ENCODE measurements at places on chromosomes 12 and 14. TPM values are rescaled to one million over a fixed set of nuclear protein-coding genes. Genes with fewer than 3 reads are reported as not detected.

- no peaks in the 10 kb centered on the region for H3K4me1 ChIP-seq
- no peak overlapping the region for H3K27ac ChIP-seq
- no peaks in the 10 kb centered on the region for H3K27me3 ChIP-seq
- H3K4me3 ChIP-seq, result no peak overlapping the region
- H3K36me3 ChIP-seq, result no peaks in the 10 kb centered on the region
- no peak for DNase-seq
These were observed 196.8 kb downstream of the RAD51B start for GRCh38 chr14:68016255-68016914.

- H3K36me3 ChIP-seq, result no peaks in the 10 kb centered on the region
- H3K27me3 ChIP-seq, result no peaks in the 10 kb centered on the region
- H3K4me3 ChIP-seq, result no peak overlapping the region
- H3K4me1 ChIP-seq, result no peaks in the 10 kb centered on the region
- no peak overlapping the region for H3K27ac ChIP-seq
These were observed 1865.6 kb upstream of the FLRT2 start for GRCh38 chr14:83664389-83664788.

DNA sequence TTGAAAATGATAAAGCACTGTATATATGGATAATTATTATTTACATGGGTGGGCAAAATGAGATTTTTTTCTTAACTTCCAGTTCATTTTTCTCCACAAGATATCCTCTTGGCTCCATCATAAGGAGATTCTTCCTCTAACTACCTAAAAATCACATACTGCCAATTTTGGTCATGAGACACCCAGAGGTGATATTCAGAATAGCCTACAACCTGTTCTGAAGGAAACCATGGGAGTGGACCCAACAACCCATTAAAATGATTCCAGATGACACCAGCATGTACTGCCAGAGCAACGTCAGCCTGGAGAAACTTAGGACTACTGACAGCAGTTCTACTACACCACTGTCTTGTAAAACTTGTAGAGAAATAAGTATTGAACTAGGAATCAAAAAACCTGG lies 136.3 kb upstream of the TMPO start:
- H3K4me3 ChIP-seq, result no peak overlapping the region
- H3K4me1 ChIP-seq, result no peaks in the 10 kb centered on the region
- no peak overlapping the region for H3K27ac ChIP-seq
- no peaks in the 10 kb centered on the region for H3K27me3 ChIP-seq

DNA sequence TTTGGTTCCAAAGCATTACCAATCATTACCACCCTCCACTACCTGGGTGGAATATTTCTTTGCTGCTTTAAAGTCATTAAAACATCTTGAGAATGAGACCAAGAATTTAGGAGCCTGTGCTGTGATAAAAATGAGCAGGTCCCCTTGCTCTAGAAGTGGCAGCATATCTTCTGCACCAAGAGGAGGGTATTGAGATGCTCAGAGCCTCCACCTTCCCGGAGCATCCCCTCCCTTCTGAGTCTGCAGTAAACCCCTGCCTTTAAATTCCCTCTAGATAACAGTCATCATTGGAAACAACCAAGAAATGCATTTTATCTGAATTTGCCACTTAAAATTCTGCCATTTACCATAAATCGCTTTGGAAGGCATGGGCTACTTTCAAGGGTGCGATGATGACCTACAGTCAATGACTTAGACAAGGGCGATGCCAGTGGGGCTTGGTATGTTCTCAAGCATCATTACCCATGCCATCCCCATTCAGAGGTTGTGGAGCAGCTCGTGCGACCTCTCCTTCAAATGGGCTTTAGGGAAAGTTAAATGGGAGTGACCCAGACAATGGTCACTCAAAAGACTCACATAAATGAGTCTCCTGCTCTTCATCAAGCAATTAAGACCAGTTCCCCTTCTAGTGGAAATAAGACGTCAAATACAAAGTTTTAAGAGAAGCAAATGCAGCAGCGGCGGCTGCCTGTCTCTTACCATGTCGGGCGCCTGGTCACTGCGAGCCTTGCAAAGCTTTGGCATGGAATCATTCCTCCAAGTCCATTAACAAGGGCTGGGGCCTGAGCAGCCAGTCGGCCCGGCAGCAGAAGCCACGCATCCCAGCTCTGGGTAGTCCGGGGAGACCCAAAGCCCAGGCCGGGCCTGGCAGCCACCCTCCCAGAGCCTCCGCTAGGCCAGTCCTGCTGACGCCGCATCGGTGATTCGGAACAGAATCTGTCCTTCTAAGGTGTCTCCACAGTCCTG lies 334.5 kb downstream of the TMEM121 start:
- no peaks in the 10 kb centered on the region for H3K4me1 ChIP-seq
- no peaks in the 10 kb centered on the region for H3K36me3 ChIP-seq
- no peaks in the 10 kb centered on the region for H3K27me3 ChIP-seq
- H3K4me3 ChIP-seq, result no peak overlapping the region
- no peak for DNase-seq

Gene RPAP3
- total RNA-seq, result 20.6 TPM

Gene ADAM20
- total RNA-seq, result 1.2 TPM

Gene FGF23
- not detected for total RNA-seq

- no peaks in the 10 kb centered on the region for H3K36me3 ChIP-seq
- no peak for DNase-seq
- no peak overlapping the region for H3K27ac ChIP-seq
- no peaks in the 10 kb centered on the region for H3K4me1 ChIP-seq
- no peaks in the 10 kb centered on the region for H3K27me3 ChIP-seq
These were observed 494.2 kb downstream of the SOX5 start for GRCh38 chr12:23455283-23455682.

Gene FAM181A
- total RNA-seq, result not detected

Gene PRB2
- not detected for total RNA-seq

Gene LRRC43
- total RNA-seq, result 4.8 TPM

GRCh38 chr12:28866715-28867503 lies 282.2 kb upstream of the FAR2 start:
- H3K4me3 ChIP-seq, result no peak overlapping the region
- no peaks in the 10 kb centered on the region for H3K36me3 ChIP-seq
- no peaks in the 10 kb centered on the region for H3K4me1 ChIP-seq
- no peaks in the 10 kb centered on the region for H3K27me3 ChIP-seq
- no peak for DNase-seq
- no peak overlapping the region for H3K27ac ChIP-seq

GRCh38 chr12:46898989-46899388 lies 73.2 kb upstream of the SLC38A4 start:
- DNase-seq, result no peak
- no peaks in the 10 kb centered on the region for H3K27me3 ChIP-seq
- no peak overlapping the region for H3K27ac ChIP-seq
- no peaks in the 10 kb centered on the region for H3K4me1 ChIP-seq
- no peaks in the 10 kb centered on the region for H3K36me3 ChIP-seq

- no peaks in the 10 kb centered on the region for H3K4me1 ChIP-seq
- DNase-seq, result no peak
- no peaks in the 10 kb centered on the region for H3K27me3 ChIP-seq
- no peaks in the 10 kb centered on the region for H3K36me3 ChIP-seq
- H3K27ac ChIP-seq, result no peak overlapping the region
These were observed 30.6 kb downstream of the VCPKMT start for GRCh38 chr14:50085570-50086320.

Gene PRR4
- 1.8 TPM for total RNA-seq

- H3K4me1 ChIP-seq, result peaks cover 8% of the 10 kb centered on the region
- peak; percentile 96 for DNase-seq
- no peaks in the 10 kb centered on the region for H3K27me3 ChIP-seq
- no peak overlapping the region for H3K4me3 ChIP-seq
- H3K27ac ChIP-seq, result peak overlapping the region; percentile 96
These were observed 42.8 kb downstream of the TSPAN9 start for GRCh38 chr12:3119756-3120601.

DNA sequence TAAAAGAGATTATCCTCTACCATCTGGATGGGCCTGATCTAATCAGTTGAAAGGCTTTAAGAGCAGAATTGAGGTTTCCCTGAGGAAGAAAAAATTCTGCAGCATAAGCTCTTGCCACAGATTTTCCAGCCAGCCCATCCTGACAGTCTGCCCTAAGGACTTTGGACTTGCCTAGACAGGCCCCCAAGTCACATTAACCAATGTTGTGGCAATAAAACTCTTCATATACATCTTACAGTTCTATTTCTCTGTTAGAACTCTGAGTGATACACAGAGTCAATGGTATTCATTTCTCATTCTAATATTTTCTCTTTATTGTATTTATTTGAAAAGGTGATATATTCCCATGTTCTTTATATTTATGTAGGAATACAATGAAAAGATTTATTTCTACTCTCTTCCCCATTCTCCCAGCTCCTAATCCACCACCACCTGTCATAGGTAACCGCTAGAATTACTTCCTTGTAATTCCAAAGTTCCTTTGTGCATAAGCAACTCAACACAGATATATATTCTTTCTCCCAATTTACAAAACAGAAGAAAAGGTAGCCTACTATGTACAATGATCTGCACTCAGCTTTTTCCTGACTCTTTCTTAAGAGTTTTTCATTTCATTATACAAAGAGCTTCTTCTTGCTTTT lies 182.1 kb downstream of the CAPZA3 start:
- H3K36me3 ChIP-seq, result no peaks in the 10 kb centered on the region
- no peaks in the 10 kb centered on the region for H3K4me1 ChIP-seq
- H3K27me3 ChIP-seq, result no peaks in the 10 kb centered on the region
- no peak overlapping the region for H3K4me3 ChIP-seq
- no peak overlapping the region for H3K27ac ChIP-seq
- no peak for DNase-seq

Gene MPHOSPH9
- 25.2 TPM for total RNA-seq

- no peak overlapping the region for H3K27ac ChIP-seq
- DNase-seq, result no peak
- H3K27me3 ChIP-seq, result peaks cover 2% of the 10 kb centered on the region
- H3K36me3 ChIP-seq, result no peaks in the 10 kb centered on the region
These were observed 25.2 kb downstream of the KIF26A start for GRCh38 chr14:104163541-104163940.

DNA sequence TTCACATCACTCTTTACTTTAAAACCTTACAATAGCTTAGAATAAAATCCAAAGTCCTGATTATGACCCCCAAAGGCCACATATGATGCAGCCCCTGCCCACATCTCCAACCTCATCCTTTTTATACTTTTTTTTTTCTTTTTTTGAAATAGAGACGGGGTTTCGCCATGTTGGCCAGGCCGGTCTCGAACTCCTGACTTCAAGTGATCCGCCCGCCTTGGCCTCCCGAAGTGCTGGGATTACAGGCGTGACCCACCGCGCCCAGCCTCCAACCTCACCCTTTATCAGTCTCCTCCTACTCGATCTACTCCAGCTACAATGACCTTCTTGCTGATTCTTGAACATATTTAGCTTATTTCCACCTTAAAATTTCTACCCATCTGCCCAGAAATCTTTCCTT lies 1.2 kb upstream of the MAPKAPK5 start:
- H3K27ac ChIP-seq, result no peak overlapping the region
- no peaks in the 10 kb centered on the region for H3K36me3 ChIP-seq
- no peak for DNase-seq
- H3K27me3 ChIP-seq, result no peaks in the 10 kb centered on the region
- peak overlapping the region; percentile 81 for H3K4me3 ChIP-seq

- H3K36me3 ChIP-seq, result no peaks in the 10 kb centered on the region
- no peak for DNase-seq
- H3K27me3 ChIP-seq, result no peaks in the 10 kb centered on the region
- H3K4me1 ChIP-seq, result no peaks in the 10 kb centered on the region
- no peak overlapping the region for H3K27ac ChIP-seq
These were observed 214.8 kb downstream of the FUT8 start for GRCh38 chr14:65627315-65627714.

DNA sequence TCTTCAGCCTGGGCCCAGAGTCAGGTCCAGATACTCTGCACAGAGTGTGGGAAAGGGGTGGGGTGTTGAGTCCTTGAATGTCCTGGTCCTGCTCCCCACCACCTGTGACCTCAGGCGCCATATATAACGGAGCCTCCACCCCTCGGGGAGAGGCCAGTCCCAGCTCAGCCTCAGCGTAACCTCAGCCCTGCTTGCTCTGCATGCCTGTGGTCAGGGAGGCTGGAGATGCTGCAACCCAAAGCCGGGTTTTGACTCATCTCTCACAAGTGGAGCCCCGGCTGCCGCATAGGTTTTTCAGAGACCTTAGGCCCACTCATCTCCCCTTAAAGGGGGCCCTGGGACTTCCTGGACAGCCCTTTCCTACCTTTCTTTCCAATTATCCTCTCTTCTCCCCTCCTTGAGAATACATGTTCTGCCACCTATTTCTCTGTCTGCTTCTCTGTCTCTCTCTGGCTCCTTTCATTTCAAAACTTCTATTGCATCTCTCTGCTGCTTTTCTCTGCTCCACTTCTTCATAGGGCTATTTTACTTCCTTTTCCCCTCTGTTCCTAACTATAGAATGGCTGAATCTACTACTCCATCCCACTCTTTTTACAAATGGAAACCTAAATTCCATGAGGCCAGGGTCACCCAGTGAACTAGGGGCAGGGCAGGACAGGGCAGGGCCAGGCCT lies 1.2 kb downstream of the ITGB7 start:
- no peak overlapping the region for H3K27ac ChIP-seq
- H3K4me3 ChIP-seq, result no peak overlapping the region
- H3K4me1 ChIP-seq, result peaks cover 9% of the 10 kb centered on the region
- H3K27me3 ChIP-seq, result no peaks in the 10 kb centered on the region
- no peak for DNase-seq

GRCh38 chr14:52891800-52892199 lies 59.0 kb downstream of the FERMT2 start:
- no peak for DNase-seq
- H3K4me3 ChIP-seq, result no peak overlapping the region
- H3K27ac ChIP-seq, result no peak overlapping the region
- H3K4me1 ChIP-seq, result no peaks in the 10 kb centered on the region

Gene BHLHE41
- total RNA-seq, result 34.3 TPM

DNA sequence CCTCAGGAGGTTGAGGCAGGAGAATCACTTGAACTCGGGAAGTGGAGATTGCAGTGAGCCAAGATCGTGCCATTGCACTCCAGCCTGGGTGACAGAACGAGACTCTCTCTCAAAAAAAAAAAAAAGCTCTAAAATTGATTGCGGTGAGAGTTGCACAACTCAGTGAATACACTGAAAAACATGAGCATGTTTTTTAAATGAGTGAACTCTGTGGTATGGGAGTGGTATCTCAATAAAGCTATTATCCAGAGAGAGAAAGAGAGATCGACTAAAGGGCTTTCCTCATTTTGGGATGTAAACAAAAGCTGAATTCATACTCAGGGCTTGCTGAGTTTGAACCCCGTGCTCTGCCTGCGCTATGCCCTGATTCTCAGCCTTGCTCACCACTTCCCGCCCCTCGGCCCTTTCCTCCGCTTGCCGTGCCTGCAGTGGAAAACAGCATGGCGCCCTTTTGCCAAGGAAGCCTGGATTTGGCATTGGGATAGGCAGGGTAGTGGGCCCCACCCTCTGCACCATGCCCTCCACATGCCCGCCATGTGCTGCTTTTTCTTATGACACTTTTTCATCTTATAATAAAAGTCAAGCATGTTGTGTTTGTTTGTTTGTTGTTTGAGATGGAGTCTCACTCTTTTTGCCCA lies 102.5 kb downstream of the LGMN start:
- no peaks in the 10 kb centered on the region for H3K4me1 ChIP-seq
- H3K4me3 ChIP-seq, result no peak overlapping the region

Gene PLA2G1B
- not detected for total RNA-seq

DNA sequence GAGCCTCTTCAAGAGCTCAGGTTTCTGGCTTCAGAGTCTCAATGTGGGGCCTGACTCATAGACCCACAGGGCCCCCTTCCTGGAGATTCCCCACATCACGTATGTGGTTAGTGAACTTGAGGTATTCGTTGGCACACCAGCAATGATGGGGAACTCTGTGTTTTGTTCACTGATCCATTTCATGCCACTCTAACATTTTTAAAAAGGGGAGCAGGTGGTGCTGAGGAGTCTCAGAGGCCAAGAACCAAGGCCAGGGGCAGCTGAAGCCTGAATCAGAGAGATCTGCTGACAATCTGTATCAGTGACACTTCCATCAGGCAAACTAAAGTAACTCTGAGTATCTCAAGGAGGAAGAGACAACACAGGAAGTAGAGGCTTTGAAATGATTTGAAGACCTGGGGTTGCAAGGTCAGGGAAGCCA lies 323.4 kb downstream of the VRK1 start:
- DNase-seq, result no peak
- no peaks in the 10 kb centered on the region for H3K4me1 ChIP-seq
- H3K36me3 ChIP-seq, result no peaks in the 10 kb centered on the region
- H3K27me3 ChIP-seq, result no peaks in the 10 kb centered on the region
- no peak overlapping the region for H3K4me3 ChIP-seq

Measured in kidney (tissue), 22 donors.